ENCODE measurements at places on chromosomes 2 and 18.

GRCh38 chr2:208311321-208311720 lies 45.3 kb downstream of the PIKFYVE start:
- DNase-seq, result no peak

GRCh38 chr2:54962935-54963440 lies 87.3 kb downstream of the RTN4 start:
- no peak for DNase-seq

GRCh38 chr2:37394796-37395555 lies 50.5 kb downstream of the QPCT start:
- no peak for DNase-seq

GRCh38 chr2:1593371-1594122 lies 150.8 kb downstream of the PXDN start:
- DNase-seq, result peak; percentile 84

DNA sequence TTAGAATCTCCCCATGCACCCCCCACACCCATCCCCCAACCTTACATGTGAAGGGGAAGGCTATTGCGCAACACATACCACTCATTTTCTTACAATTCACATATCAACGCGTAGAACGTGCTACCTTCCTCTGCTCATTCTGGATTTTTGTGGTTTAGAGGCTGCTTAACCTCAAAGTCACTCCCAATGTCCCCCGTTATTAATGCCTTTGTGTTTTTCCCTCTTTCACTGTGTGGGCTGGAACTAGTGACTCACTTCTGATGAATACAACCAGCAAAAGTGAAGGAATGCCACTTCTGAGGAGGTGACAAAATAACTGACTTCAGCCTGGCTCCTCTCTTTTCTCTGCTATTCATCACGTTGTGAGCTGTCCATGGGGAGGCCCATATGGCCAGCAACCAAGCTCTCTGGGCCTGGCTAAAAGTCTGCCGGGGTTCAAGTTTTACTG lies 342.5 kb upstream of the NXPH2 start:
- no peak for DNase-seq

DNA sequence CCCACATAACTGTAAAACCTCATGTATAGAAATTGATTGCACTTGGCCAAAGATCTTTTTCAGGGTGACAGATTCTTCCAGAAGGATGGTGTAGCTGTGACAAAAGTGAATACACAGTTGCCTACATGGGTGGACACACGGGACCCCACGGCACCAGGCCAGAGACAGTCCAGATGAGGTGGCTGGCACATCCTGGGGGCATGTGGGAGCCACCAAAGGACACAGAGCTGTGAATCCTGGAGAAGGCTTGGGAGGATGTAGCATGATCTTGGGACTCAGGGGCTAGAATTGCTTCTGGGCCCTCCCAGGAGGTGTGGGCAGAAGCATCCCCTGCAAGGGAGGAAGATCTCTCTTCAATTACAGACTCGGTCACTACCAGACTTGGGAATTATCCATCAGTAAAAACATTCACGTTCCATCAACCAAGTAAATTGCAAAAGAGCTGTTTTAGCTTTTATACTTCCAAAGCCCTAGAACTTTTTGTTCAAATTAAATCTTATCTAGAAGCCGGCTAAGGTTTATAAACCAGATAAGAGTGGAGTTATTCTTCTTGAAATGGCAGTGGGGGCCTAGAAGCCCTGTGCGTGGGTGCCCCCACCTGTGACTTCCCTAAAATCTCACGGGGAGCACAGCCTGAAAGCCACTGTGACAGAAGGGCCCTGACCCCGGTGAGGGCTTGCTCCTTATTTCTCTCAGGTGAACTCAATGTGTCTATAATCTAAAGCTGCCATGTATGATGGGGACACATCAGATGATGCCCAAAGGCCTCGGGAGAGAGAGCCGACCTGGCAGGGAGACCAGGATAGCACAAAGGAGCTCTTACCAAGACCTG lies 81.7 kb downstream of the SEPTIN10 start:
- no peak for DNase-seq

DNA sequence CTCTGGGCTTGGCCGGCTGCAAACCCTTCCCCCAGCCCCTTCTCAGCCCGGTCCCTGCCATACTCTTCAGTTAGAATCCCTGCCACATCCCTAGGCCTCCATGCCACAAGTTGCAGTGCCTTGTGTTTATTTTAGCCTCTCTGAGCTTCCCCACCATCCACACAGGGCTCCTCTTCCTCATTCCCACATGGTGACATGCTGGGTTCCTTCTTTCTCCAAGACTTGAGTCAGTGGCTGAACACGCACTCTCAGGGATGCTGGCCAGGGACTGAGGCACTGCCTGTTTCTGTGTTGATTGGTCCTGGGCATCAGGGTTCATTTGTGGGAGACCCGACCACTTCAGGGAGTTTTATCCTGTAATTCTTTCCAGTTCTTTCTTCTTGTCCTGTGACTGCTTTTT lies 56.3 kb downstream of the KCNS3 start:
- no peak for DNase-seq

DNA sequence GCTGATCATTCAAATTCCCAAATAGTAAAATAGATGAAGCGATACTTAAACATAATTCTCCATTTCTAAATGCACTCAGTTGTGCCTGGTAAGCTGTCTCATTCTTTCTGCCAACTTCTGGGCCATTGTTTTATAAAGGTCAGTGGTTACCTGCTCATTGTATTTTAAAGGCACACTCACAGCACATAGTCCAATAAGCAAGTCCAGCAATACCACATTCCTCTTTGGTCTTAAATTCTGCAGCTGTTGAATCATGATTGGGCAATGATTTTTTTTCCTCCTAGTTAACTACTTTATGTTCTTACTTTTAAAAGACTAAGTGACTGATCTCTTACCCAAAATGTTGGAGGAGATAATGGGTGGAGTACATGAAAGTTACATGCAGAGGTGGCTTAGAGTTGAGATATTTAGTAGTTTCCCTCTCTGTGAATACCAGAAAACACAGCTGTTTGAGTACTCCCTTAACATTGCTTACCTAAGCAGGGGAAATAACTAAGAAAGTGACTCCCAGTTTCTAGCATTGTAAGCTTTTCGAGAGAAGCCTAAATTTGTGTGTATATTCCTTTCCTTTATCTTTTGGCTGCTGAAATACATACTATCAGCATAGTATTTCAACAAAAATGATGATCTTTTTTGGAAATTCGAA lies 220.7 kb downstream of the CAMKMT start:
- DNase-seq, result no peak

DNA sequence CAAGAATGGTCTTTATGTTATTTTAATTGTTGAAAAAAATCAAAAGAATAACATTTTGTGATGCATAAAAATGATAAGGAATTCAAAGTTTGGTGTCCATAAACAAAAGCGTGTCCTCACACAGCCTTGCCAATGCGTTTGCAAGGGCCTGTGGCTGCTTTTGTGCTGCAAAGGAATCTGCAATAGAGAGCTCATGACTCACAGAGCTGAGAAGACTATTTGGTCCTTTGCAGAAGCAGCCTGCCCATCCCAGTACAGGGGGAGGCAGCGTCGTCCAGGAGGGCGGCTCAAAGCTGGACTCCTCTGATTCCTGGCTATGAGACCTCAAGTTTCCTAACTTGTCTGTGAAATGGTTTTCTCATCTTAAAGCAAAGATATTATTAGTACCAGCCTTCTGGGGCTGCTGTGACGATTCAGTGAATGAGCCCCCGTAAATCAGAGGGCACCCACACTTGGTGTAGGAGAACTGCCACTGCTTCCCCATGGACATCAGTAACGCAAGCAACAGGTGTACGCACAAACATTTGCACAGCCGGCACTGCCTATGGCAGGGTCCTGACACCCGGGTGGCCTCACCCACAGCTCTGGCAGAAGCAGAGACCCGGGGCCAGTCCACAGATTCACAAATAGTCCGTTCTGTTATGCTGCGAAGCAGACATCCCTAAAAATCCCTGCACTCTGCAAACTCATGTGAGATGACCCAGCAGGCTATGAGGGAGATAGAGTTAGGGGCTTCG lies 70.6 kb upstream of the ASAP2 start:
- no peak for DNase-seq

DNA sequence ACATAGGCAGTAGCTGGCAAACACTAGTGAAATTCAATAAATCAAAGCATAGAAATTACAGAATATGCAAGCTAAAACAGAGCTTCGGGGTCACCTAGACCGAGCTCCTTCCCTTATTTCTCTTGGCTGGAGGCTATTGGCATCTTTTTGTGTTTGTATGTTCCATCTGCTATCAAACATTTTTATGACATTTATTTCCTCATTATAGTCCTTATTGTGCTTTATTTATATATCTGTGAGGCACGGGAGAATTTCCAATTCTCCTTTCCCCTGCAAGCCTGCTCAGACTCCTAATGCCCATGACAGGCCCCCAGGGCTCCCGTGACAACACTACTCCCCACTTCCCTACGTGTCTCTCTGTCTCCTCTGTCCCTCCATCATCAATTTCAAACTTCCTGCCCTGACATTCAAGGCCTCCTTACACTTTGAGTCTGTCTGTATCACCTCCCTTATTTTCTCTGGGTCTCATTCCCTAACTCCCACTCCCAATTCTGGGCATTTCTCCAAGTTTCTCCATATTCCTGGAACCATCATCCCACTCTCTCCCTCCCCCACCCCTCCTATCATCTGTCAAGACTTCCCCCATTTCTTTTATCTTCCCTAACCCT lies 316.9 kb downstream of the OSR1 start:
- DNase-seq, result no peak

- peak; percentile 90 for DNase-seq
Observed at GRCh38 chr2:62705859-62706720, 577 bp downstream of the EHBP1 start.

- no peak for DNase-seq
Observed at GRCh38 chr2:217150236-217150635, 290.4 kb upstream of the TNP1 start.

- DNase-seq, result peak; percentile 85
Observed at GRCh38 chr2:157492189-157492773, 48.4 kb upstream of the CYTIP start.

- DNase-seq, result peak; percentile 74
Observed at GRCh38 chr2:118223992-118224894, 136.0 kb downstream of the INSIG2 start.

GRCh38 chr2:145404690-145405089 lies 884.8 kb upstream of the ZEB2 start:
- DNase-seq, result peak; percentile 58

GRCh38 chr18:56919190-56919589 lies 227.7 kb upstream of the BOD1L2 start:
- no peak for DNase-seq

- no peak for DNase-seq
Observed at GRCh38 chr2:36462311-36462935, 106.8 kb downstream of the CRIM1 start.

- DNase-seq, result no peak
Observed at GRCh38 chr18:54268751-54269150, 566 bp upstream of the POLI start.

GRCh38 chr2:239775623-239776435 lies 249.3 kb downstream of the NDUFA10 start:
- no peak for DNase-seq

- no peak for DNase-seq
Observed at GRCh38 chr2:241768850-241769249, 7.8 kb upstream of the GAL3ST2 start.

DNA sequence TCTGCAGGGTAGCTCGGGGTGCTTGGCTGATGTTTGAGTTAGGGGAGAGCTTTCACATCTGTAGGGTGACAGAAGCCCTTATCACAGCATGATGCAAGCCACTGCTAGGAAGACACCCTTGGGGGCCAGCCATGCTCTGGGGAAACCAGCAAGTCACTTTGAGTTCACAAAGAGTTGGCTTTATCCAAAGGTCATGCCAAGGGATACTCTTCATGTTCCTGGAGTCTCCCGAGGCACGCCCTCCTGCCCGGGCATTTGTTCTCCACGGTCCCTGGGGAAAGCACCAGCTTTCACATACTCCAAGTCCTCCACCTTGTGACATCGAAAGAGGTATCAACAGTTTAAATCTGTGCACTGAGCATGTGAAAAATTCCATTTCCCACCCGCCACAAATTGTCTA lies 227.7 kb downstream of the VAPA start:
- DNase-seq, result no peak

GRCh38 chr2:207253666-207254345 lies 88.1 kb upstream of the KLF7 start:
- peak; percentile 29 for DNase-seq

GRCh38 chr2:13401312-13401711 lies 684.6 kb downstream of the TRIB2 start:
- DNase-seq, result no peak

GRCh38 chr2:207772081-207772843 lies 2.6 kb upstream of the FZD5 start:
- DNase-seq, result no peak

GRCh38 chr18:36638224-36638623 lies 190.6 kb downstream of the TPGS2 start:
- no peak for DNase-seq

- DNase-seq, result no peak
Observed at GRCh38 chr2:175439416-175439815, 257.9 kb upstream of the ATP5MC3 start.

- peak; percentile 17 for DNase-seq
Observed at GRCh38 chr2:71856773-71857525, 290.7 kb downstream of the CYP26B1 start.

DNA sequence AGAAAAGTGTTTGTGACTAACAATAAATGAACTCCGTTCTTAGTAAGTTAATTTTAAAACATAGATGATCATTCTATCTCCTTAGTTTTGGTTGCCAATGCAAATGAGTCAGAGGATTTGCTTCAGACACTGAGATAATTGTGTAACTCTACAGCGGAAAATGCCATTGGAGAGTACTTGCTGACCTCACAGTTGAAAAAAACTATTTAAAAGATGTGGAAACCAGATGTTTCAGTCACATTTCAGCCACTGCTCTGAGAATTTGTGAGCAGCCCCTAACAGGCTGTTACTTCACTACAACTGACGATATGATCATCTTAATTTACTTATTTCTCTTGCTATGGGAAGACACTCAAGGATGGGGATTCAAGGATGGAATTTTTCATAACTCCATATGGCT lies at the start of gene TNFAIP6:
TNFAIP6 (plus strand) TSS at position 234 of the 400 bp plus-strand sequence; CDS start at position 309, 75 bp downstream.
- DNase-seq, result peak; percentile 47

GRCh38 chr2:64081046-64081445 lies 61.8 kb upstream of the VPS54 start:
- no peak for DNase-seq

GRCh38 chr2:233413559-233414272 lies 59.4 kb downstream of the DGKD start:
- DNase-seq, result no peak

DNA sequence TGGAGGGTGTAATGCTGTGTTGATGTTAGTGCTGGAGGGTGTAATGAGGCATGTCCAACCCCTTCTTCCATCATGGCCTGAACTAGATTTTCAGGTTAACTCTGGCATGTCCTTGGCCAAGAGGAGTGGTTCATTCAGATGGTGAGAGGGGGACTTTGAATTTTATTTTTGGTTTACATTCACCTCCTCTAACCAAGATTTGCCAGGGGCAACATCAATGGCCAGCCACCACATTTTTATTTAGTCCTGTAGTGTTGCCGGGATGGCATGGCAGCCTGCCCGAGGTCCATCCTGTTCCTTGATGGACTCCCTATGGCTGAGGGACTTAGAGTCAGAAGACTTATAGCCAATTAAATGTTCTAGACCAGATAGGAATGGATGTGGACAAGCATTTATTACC lies 484.6 kb upstream of the HS6ST1 start:
- DNase-seq, result no peak

All from eye (tissue), 1 donor.